ENCODE measurements at places on chromosomes 6 and 20. TPM values are rescaled to one million over a fixed set of nuclear protein-coding genes. Genes with fewer than 3 reads are reported as not detected.

DNA sequence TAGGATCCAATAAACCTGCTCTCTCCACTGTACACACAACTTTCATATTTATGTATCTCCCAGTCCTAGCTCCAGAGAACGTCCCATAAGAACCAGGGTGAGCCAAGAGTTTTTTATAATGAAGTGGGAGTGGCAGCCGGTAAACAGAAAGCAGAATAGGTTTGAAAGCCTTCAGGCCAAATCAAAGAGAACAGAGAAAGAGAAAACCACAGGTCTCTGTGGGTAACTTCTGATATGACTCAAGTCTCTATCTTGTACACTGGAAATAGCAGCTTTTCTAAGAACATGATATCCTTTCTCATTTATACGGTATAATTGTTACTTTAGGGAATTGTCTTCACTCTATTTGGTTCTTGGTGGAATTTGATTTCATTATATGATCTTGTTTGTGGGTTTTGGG is 273.6 kb downstream of the PACRG start:
- DNase-seq: no peak

DNA sequence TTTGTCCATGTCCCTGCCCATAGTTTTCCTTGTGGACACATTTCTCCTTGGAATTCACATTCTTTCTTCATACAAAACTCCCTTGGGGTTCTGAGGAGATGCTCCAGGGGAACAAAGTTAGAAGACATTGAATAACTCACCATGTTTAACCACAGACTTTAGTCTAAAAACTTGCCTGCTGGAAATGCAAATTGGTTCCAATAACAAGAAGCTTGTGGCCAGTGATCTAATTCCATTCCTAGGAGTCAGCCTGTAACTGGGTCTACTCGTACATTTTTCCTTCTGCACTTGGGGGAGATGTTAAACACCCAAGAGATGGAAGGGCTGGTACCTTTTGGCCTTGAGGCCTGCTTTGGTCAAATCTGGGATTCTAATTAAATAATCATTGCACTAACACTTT is 60.2 kb downstream of the SCML4 start:
- no peak for DNase-seq

Gene ABRACL
- 8.5 TPM for total RNA-seq

- no peak for DNase-seq
Measured at GRCh38 chr6:137349856-137350830, 131.0 kb upstream of the IFNGR1 start.

GRCh38 chr6:115617031-115617430 is 443.7 kb downstream of the FRK start:
- no peak for DNase-seq

DNA sequence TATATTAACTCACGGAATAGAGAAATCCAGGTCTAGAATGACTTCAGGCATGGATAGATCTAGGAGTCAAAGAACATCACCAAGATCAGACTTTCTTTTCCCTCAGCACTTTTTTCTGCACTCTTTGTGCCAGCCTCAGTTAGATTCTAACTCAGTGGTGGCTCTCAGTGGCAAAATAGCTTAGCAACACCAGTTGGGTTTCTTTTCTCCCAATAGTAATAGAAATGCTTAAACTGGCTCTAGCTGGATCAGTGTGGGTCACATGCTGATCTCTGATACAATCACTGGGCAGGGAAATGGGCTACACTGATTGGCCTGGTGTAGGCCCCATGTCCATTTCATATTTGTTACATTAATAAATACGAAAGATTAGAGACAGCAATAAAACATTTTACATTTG is 44.2 kb upstream of the ARFGEF2 start:
- no peak for DNase-seq

Gene MYLIP
- 36.9 TPM for total RNA-seq

DNA sequence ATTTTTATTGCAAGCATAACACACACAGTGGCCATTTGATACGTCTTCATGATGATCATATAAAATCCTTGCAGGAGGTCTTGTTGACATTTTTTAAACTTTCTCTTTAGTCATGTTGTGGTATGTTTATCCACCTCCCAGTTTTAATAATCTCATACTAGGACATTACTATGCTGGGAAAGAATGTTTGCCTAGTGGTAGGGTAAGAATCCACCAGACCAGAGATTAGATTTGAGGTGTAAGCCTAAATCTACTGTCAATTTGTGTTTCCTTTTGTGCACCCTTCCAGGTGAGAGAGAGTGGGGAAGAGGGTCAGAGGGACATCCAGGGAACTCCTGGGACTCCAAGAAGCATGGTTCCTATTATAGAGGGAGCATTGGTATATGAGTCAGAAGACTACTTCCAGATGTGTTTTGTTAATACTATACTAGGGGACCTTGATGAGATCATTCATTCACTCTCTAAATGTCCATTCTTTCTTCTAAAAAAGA is 298.3 kb upstream of the SASH1 start:
- DNase-seq: no peak

Gene SLC22A7
- total RNA-seq: not detected

- DNase-seq: no peak
Measured at GRCh38 chr6:114052141-114052540, 81.2 kb upstream of the HDAC2 start.

Gene CTCFL
- 0.27 TPM for total RNA-seq

Gene TCF19
- 5.9 TPM for total RNA-seq

GRCh38 chr20:40488401-40488800 is 200.6 kb downstream of the MAFB start:
- DNase-seq: no peak

Gene TNFAIP3
- total RNA-seq: 37.5 TPM

Gene MKKS
- 15.0 TPM for total RNA-seq

DNA sequence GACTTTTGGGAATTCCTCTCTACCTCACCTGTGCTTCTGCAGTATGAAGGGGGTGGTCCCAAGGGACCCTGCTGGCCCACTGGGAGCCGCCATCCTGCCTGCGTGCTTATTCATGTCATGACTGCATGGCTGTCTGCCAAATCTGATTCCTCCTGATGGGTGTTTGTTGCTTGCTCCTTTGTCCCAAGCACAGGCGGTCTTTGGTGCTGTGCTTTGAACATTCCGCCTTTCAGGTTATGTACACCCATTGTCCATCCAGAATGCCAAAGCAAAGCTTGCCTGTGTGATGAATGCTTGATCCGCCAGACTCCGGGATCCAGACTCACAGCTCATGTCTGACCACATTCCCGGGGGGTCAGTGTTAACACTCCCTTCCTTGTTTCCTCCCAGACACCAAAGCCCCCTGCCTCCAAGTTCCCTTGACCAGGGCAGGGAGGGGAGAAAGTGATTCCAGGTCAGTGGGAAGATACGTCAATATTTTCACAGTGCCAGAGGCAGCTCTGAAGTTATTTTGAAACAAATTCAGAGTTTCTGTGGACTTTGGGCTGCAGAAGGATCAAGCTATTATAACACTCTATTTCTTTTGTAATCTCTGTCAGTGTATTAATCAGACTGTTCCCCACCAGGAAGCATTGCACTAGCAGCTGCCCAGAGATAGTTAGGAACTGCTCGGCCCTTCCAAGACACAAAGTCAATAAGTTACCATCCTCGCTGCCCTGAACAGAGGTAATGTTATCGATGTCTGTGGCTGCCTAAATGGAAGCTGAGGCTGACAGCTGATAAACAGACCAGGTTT is 9.5 kb downstream of the DAAM2 start:
- DNase-seq: no peak

Gene COL10A1
- 0.09 TPM for total RNA-seq

Gene CARMIL1
- total RNA-seq: 20.8 TPM

GRCh38 chr6:111503194-111503593 is 20.2 kb upstream of the REV3L start:
- DNase-seq: no peak

DNA sequence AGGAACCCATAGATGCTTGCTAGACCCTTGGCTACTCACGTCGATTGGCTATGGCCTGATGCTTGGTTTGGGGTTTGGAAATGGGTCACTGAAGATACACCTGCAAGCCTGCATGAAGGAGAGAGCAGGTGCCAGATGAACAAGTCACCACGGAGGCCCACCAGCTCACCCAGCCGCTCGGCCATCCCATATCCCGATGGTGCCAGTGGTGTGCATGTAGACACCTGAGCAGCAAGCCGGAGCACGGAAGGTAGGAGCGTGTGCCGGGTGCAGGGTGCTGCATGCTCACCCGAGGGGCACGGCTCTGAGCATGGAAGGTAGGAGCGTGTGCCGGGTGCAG is 35.9 kb downstream of the DACT2 start:
- DNase-seq: no peak

Gene LAMA4
- 332 TPM for total RNA-seq

Data from sciatic nerve (tissue), 2 donors.